ENCODE measurements at places on chromosomes 7 and 10.

GRCh38 chr10:48474765-48475365 lies 130.0 kb downstream of the ARHGAP22 start:
- DNase-seq: no peak

- no peak for DNase-seq
These were observed 428.9 kb downstream of the TNS3 start for GRCh38 chr7:47153058-47153457.

- no peak for DNase-seq
These were observed 461.3 kb downstream of the PAXIP1 start for GRCh38 chr7:154541606-154542005.

DNA sequence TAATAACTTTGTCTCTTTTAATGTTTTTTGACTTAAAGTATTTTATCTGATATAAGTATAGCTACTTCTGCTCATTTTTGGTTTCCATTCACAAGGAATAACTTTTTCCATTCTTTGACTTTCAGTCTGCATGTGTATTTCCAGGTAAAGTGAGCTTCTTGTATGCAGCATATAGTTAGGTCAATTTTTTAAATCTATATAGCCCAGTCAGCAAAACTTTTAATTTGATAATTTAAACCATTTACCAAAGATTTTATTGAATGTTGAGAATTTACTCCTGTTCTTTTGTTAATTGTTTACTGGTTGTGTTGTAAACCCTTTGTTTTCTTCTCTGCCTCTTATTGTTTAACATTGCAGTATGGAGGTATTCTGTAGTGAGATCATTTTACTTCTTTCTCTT lies 696.9 kb upstream of the LRRTM3 start:
- DNase-seq: no peak

DNA sequence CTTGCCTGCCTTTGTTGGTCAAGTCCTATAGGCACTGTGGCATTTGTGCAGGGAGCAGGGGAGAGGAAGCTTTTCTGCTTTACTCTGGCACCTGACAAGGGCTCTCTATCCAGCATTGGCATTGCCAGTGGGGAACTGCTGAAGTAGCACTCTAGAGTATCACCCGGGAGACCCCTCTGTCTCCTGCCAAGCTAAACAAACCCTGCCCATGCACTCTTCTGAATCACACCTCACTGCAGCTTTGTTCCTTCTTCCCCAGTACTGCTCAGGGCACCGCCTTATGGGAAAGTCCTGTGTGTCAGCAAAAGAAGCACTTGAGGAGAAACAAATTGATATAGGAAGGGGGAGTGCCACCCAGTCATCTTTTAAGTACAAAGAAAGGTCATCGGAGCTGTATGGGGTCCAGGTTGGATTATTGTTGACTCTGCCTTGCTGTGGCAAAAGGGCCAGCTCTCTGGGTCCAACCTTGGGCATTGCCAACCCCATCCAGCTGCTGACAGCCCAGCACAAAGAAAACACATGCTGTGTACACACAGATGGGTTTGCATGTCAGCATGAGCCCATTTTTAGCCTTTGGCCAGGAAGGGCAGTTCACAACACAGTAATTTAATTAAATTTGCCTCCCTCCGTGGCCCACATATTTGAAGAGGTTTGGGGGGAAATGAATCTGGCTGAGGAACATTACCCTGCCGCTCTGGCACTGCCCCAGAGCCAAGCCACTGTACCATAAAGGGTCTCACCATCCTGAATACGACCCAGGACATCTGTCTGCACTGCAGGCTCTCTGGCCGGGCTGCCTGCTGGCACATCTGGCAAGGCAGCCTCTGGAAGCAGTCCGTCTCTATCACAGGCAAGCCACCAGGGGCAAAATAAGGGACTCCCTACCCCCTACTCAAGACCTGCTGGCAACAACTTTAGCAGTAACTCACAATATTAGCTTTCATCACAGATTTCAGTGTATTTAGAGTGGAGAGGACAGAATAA lies 13.1 kb downstream of the LRRC4 start:
- DNase-seq: no peak

DNA sequence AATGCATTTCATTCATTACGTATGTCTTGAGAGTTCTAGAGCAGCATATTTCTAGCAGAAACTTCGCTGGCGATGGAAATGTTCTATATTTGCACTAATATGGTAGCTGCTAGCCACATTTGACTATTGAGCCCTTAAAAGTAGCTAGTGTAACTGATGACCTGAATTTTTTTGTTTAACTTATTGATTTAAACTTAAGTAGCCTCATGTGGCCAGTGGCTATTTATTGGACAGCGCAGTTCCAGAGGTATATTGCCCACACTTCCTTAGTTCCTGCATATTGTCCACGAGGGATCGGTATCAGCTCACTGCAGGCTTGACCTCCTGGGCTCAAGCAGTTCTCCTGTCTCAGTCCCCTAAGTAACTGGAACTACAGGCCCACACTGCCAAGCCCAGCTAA lies 3.7 kb downstream of the PSTK start:
- no peak for DNase-seq

- DNase-seq: no peak
These were observed 212.5 kb downstream of the GLI3 start for GRCh38 chr7:42024537-42024936.

- DNase-seq: no peak
These were observed 629.0 kb upstream of the IGFBP3 start for GRCh38 chr7:46549892-46550639.

DNA sequence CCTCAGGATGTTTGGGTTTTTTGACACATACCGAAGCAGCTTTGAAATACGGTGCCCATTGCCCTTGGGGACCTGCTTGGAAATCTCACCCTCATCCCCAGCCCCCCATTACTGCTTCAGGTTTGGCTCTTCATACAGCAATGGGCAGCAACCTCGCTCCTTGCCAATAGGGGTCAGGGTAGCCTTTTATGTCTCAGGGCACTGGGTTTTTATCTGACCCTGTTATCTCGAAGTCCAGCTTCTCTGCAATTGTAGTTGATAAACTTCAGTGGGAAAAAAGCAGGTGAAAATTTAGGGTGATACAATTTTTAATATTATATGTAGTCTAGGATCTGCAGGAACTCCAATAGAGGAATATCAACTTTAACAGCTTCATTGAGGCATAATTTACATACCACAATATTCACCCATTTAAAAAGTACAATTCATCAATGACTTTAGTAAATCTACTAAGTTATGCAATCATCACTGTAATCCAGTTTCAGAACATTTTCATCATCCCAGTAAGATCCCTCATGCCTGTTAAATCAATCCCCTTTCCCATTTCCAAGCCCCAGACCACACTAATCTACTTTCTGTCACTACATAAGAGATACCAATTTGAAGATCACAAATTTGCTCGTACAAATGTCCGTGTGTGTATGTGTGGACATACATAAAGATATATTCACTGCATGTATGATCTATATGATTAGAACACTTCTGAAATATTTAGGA lies 386.2 kb downstream of the KCNMA1 start:
- DNase-seq: no peak

DNA sequence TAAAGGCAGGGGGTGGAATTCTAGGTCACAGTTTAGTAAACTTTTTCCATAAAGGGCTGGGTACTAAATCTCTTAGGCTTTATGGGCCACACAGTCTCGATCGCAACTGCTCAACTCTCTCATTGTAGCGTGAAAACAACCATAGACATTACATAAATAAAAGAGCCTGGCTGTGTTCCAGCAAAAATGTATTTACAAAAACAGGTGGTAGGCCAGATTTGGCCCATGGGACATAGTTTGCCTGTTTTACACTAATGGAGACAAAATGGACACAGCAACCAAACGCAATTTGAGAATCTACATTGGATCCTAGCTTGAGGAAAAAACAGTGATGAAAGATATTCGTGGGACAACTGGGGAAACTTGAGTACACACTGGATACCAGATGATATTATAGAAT lies 23.2 kb upstream of the MALSU1 start:
- DNase-seq: no peak

DNA sequence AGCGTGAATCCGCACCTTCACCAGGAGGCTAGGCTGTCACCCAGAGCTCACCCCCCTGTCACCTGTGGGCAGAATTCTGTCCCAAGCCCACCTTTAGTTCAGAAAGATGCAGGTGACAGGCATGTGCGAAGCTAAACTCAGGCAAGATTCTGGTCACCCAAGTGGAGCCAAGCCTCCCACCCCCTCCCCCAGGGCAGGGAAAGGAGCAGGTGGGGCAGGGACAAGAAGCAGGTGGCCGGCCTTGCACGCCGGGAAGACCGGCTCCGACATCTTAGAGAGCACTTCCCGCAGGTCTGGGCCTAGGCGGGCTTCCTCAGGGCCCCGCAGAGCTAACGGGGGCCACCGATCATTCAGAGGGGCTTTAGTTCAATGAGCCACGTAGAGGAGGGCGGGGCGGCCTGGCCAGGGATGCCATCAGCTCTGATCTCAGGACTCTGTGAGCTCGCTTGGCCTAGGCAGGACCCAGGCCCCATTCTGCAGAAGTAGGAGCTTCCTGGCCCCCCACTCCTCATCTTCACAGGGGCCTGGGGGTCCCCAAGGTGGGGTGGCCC lies 19.9 kb downstream of the UNCX start:
- DNase-seq: no peak

GRCh38 chr7:68147614-68148238 lies 1151.1 kb downstream of the TYW1 start:
- no peak for DNase-seq

DNA sequence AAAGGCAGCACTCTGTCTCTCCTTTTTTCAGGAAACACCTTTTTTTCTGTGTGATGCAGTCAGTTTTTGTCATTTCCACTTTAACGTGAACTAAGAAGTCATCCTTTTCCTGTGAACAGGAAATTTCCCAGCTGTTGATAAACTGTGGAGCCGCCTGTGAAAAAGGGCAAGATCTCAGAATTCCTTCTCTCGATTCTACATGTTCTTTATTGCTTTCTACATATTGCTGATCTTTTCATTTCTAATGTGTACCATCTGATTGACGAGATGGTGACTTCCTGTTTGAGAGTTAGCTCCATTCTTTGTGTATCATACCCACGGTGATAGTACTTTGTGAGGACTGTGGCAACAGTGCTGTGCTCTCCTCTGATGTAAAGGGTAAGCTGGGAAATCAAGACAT lies 50.4 kb downstream of the ADD3 start:
- no peak for DNase-seq

DNA sequence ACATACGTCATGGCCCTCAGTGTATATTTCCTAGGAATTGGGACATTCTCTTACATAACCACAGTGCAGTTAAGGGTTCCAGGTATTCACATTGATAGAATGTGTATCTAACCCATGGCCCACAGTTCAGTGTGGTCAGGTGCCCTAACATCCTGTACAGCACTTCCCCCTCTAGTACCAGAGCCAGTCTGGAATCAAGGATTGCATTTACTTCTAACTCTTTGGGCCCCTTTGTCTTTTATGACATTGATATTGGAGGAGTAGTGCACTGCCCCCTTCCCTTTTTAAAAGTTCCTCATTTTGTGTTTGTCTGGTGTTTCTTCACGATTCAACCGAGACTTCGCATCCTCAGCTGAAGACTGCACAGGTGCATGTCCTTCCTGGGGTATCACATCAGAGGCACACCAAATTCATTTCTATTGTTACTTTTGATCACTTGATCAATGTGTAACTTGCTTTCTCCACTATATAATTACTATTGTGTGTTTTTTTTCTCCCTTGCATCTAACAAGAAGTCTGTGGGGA lies 22.4 kb upstream of the NPFFR1 start:
- DNase-seq: no peak

DNA sequence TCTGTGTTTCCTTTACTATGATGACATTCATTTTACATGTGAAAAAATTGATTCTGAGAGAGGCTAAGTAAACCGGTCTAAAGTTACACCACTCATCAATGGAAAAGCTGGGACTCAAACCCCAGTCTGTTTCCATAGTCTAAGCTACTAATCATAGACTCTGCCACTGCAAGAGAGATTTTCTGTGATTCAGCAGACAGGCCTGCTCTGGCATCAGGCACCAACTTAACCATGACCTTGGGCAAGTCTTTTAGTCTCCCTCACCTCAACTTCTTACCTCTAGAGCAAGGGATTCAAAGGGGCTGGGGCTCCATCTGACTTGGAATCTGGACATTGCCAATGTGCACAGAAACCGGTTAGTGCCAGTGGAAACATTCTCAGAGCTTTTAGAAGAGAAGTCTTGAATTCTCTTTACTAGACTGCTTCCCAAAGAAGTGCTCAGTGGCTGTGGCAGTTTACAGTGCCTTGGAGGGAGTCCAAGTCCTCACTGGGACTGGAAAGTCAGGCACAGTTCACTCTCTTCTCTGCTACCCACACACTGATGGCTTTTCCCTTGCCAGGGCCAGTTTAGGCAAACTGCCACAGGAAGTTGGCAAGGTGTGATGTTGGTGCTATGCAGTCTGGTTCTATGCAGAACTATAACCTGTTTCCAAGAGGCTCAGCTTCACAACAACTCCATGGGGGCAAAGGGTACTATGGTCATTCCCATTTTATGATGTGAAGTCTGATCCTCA lies 4.5 kb upstream of the BLNK start:
- no peak for DNase-seq

- no peak for DNase-seq
These were observed 2.9 kb downstream of the C1QL3 start for GRCh38 chr10:16518822-16519221.

GRCh38 chr7:129804111-129804889 lies 148.5 kb downstream of the UBE2H start:
- DNase-seq: no peak

DNA sequence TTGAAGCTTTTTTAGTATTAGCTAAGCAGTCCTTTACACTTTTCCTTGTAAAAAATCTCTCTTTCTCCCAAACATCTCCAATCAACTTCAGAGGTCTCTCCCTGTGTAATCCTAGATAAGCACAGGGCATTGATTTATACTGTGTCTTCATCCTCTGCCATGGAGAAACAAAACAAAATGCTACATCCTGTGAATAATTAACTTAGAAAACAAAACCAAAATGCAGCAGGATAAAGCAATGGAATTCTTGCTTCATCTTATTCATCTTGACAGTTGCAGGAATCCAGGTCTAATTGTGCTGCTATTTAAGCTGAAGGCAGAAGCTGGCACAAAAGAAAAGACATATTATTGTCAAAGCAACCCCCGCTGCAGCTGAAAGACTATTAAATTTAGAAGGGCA lies 641.5 kb upstream of the SORCS1 start:
- DNase-seq: no peak

DNA sequence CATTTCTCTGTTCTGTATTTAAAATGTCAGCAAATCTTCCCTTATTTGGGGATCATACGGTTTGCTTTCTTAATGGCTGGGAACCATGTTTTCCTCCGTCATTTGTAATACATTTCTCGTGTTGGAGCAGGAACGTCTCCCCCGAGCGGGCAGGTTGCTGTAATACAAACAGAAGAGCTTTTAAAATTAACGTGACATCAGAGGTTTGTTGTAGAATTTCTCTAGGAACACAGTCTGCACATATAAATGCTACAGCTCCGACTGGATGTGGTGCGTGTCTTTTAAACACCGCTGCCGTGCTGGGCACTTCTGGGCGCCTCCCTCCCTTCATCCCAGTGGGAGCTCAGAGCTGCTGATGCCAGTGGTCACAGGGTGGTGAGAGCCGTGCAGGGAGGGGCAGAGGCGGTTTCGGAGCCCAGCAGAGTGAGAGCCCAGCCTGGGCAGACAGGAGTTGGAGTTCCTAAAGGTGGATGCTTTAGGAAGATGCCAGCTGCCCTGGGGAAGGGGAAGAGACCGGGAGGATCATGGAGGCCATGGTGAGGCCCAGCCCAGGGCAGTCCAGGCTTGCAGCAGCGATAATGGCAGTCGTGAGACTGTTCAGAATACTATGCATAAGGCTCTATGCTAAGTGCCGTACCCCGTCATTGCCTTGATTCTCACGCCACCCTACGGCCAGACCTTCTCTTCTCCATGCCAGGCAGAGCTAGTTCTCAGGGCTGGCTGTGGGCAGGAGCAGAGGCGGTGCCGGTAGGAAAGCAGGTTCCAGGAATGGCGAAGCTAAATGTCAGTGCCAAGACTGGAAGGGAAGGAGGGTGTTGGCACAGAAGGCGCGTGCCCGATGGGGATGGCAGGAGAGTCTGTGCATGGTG lies 96.2 kb downstream of the GLRX3 start:
- DNase-seq: no peak
